WTC11 (cell line): ENCODE measurements at places on chromosomes 2 and 18. TPM values are rescaled to one million over a fixed set of nuclear protein-coding genes. Genes with fewer than 3 reads are reported as not detected.

RAX gene
- total RNA-seq = 0.57 to 0.94 TPM (median 0.89 TPM) in 3 replicates

PLA2R1 gene
- total RNA-seq = 0.76 to 1.1 TPM (median 0.92 TPM) in 3 replicates

STARD6 gene
- 0.23 TPM in 1 of 3 replicates, not detected in the others for total RNA-seq

DNA sequence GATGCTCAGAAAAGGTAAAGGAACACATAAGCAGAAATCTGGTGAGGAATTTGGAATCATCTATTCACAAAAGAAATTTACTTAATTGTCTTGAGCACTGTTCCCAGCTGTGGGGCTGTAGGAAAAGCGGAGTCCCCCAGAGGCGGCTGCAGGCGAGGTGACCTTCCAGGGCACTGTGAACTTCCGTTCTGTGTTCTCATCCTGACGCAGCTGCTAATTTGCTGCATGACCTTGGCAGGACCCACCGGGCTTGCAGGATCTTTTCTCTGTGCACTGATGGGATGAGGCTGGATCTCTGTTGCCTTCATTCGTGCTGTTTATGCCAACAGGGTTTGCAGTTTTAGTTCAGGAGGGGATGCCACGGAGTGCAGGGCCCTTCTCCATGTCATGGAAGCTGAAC is 301.9 kb upstream of the MYT1L start:
- H3K4me1 ChIP-seq = peaks cover 4% of the 10 kb centered on the region
- no peak overlapping the region for H3K27ac ChIP-seq
- no peak overlapping the region for H3K4me3 ChIP-seq

GRCh38 chr2:70141212-70141901 is 49.5 kb downstream of the C2orf42 start:
- H3K4me1 ChIP-seq = peaks cover 44% of the 10 kb centered on the region
- H3K27ac ChIP-seq = peak overlapping the region; percentile 100
- H3K4me3 ChIP-seq = peak overlapping the region; percentile 73
- H3K36me3 ChIP-seq = no peaks in the 10 kb centered on the region
- no peaks in the 10 kb centered on the region for H3K27me3 ChIP-seq

DNA sequence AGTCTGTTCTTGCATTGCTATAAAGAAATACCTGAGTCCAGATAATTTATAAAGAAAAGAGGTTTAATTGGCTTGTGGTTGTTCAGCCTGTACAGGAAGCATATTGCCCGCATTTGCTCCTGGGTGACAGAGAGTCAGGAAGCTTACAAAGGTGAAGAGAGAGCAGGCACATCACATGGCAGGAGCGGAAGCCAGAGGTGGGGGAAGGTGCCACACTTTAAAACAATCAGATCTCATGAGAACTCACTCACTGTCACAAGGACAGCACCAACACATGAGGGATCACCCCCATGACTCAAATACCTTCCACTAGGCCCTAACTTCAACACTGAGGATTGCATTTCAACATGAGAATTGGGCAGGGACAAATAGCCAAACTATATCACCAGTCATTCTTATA is 124.8 kb upstream of the COL5A2 start:
- H3K4me3 ChIP-seq = no peak overlapping the region
- H3K36me3 ChIP-seq = no peaks in the 10 kb centered on the region
- H3K27ac ChIP-seq = no peak overlapping the region
